Stimulated activated CD8-positive, alpha-beta memory T cell treated with anti-CD3 and anti-CD28 coated beads, Interleukin-15, amount 100 ng/mL, for 24 hours (primary cell): ENCODE measurements at places on chromosomes 4 and X.

DNA sequence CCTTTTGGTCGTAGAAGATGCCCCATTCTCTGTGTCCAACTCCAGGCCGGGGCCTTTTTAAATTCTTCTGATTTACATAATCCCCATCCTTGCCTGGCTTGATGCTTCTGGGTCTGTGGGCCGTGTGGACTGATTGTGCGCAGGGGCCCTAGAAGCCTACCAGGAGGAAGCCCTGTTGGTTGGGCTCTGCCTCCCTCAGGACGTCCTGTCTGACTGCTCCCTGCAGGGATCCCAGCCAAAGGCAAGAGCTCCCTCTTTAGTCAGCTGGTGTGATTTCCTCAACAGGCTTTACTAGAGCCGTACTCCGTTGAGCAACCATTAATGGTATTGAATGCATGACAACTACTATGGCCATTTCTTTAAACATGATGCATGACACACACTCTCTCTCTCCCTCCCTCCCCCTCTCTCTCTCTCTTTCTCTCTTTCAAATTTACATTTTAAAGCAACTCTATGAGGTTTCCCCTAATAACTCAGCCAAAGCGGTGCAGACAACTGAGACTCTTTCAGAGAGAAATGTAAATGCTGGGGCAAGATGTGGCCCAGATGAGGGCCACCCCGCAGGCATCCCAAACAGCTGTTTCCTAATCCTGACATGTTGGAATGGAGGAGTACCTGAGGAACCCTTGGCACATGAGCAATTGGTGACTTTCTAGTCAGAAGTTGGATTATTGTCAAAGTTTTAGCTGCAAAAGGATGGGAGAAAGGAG lies 117.3 kb downstream of the DRD5 start:
- no peak for DNase-seq

- no peak for DNase-seq
These were observed 53.4 kb downstream of the ZNF518B start for GRCh38 chr4:10403633-10404445.

DNA sequence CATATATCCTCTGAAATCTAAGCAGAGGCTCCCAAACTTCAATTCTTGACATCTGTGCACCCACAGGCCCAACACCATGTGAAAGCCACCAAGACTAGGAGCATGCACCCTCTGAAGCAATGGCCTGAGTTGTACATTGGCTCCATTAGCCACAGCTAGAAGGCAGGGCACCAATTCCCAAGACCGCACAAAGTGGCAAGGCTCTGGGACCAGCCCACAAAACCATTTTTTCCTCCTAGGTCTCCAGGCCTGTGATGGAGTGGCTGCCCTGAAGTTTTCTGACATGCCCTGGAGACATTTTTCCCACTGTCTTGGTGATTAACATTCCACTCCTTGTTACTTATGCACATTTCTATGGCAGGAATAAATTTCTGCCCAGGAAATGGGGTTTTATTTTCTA lies 232.2 kb upstream of the GRID2 start:
- DNase-seq, result no peak

GRCh38 chr4:100254237-100254636 lies 64.0 kb upstream of the DDIT4L start:
- DNase-seq, result no peak

DNA sequence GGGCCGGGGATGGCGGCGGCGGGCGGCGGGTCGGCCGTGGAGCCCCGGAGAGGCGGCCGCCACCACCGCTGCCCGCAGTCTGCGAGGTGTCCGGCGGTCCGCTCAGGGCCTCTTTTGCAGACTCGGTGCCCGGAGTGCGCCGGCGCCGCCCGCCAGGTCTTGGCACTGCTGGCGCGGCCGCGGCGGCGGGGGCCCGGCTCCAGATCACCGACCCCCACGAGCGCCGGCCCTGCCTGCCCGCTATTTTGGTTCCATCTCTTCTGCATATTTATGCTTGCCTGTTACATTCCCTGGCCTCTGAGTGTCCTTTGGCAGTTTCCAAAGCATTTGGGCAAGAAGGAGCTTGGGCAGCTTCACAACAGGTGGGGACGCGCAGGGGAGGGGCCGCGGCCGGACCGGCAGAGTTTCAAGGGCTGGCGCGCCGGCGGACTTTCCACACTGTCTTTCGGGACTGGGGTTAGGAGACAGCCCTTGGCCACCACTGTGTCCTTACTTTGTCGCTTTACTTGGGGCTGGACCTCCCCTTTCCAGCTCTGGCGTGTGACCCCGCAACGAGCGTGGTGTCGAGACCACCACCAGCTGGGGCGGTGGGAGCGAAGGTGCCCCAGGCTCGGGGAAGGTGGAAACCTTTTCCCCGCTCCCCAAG lies 668 bp upstream of the TAPT1 start:
- no peak for DNase-seq

GRCh38 chr4:17055788-17056187 lies 157.3 kb upstream of the LDB2 start:
- no peak for DNase-seq

GRCh38 chr4:98657531-98658286 lies 702 bp downstream of the TSPAN5 start:
- no peak for DNase-seq

DNA sequence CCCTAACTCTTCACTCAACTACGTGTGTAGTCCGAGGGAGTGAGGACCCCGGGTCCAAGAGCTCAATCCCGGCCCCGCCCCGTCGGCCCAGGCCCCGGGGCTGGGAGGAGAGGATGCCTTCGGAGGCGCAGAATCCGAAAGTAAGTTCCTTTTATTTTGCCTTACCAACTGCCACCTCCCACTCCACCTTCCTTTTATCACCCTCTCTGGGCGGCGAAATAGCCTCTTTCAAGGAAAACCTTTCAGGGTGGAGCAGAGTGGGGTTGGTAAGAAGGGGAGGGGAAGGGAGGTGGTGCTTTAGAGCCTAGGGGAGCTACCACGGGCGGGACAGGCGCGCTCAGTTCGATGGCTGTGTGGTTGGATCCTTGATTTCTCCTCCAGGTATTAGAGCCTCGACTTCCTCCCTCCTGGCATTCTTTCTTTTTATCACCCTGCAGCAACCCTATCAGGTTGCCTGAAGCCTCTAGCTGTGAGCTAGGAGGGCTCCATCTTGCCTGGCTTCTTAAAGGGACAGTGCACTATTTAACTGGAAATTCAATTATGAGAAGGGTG lies 191.2 kb downstream of the RRAGB start:
- DNase-seq, result no peak

DNA sequence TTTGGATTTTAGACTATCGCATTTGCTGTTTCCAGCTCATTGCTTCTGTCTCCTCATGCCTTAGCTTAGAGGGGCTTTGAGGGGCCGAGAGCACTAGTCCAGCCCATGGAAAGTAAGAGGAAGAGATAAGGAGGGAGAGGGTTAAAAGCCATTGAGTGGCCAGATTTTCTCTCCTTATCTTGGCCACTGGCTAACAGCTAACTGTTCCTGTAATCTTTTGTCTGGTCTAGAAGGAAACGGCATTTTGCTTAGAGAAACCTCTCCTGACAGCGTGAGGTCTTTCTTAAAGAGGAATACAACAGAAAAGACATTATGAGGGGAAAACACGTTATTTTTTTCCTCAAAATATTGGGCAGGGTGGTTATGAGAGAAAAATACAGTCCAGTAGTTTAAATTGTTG lies 7.9 kb downstream of the GPR101 start:
- no peak for DNase-seq

DNA sequence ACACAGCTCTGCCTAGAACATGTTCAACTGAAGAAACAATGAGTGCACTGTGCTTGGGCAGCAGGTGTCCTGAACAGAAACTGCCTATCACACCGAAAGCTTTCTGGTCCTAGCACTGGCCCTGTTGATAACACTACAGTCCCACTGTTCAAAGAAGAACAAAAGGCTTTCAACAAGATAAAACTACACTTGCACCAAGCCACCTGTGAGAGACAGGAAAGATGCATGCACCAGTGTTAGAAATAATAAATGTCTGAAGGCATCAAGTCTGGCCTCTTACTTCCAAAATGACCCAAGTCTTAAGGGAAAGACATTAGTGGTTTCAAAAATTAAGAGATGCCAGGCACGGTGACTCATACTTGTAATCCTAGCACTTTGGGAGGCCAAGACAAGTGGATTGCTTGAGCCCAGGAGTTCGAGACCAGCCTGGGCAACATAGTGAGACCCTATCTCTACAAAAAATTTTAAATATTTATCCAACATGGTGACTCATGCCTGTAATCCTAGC lies 68.7 kb downstream of the APBB2 start:
- no peak for DNase-seq

DNA sequence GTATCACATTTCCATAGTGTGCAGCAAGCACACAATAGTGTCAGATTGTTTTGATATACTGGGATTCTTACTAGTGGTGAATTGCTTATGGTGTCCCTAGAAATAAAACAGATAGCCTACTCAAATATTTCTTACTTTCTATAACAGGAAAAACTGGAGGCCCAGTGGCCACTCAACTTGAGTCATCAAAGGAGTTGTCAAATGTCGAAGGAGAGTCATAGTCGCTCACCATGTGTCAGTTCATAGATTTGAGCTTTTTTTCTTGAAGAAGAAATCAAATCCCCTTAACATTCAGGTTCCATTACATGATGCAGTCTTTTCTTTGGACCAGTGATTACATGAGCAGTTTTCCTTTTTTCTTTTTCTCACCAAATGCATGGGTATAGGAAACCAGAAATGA lies 1271.0 kb downstream of the RAPGEF2 start:
- DNase-seq, result no peak

GRCh38 chr4:41006141-41006540 lies 208.2 kb downstream of the APBB2 start:
- no peak for DNase-seq

- no peak for DNase-seq
These were observed 8.6 kb upstream of the KIAA0232 start for GRCh38 chr4:6773616-6774540.

DNA sequence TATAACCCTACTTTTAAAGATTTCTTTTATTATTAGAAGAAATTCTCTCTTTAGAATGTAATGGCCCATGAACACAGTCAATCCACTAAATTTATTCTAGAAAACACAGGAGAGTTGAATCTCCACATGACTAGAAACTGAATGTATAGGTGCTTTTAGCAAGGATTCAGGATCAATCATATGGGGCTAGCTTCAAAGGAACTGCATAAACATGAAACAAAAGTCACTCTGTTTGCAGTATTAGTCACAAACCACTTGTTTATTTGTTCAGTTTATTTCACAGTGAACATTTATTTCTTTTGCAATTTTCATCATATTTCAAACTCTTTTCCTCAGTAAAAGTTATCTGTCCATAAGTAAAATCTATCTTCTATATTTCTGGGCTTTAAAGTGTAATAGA lies 1604.6 kb downstream of the PCDH18 start:
- DNase-seq, result no peak

- no peak for DNase-seq
These were observed 307 bp downstream of the ATG4A start for GRCh38 chrX:108091878-108092291.

GRCh38 chr4:125200556-125200955 lies 114.2 kb upstream of the FAT4 start:
- DNase-seq, result no peak

GRCh38 chr4:169200361-169201030 lies 70.3 kb downstream of the SH3RF1 start:
- DNase-seq, result no peak

DNA sequence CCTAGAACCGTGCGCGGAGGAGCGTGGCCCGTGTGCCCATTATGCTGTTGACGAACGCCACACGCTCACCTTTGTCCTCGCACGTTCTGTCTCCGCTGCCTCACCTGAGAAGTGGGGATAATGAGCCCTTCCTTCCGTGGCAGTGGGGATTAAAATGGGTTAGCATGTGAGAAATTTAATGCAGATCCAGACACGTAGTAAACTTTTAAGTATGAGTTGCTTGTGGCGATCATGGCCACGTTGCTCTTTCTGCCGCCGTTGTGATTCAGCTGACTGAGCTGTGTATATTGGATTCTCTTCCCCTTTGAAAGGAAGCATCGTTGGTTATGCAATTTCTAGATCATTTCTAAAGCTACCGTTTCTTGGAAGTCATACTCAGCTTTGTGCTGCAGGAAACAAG lies 16.5 kb downstream of the TBC1D14 start:
- DNase-seq, result no peak

DNA sequence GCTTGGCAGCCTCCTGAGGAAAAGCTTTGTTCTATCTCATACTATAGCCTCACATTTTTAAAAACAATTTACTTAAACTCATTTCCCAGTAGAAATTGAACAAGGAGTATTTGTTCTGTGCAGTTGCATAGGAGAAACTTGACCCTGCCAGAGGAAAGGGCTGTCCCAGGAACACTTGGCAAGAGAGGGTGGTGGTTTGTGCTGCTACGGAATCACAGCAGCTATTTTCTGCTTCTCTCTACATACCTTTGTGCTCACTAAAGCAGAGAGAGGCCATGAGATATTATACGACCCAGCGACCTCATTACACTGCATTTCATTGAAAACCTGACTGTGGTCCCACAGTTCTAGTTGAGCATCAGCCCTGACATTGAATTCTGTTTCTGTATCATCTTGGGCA lies 83.1 kb upstream of the LANCL3 start:
- DNase-seq, result no peak

- no peak for DNase-seq
These were observed 49.8 kb downstream of the RAB33B start for GRCh38 chr4:139503622-139504166.

- no peak for DNase-seq
These were observed 399.6 kb upstream of the NDST3 start for GRCh38 chr4:117634716-117635115.

DNA sequence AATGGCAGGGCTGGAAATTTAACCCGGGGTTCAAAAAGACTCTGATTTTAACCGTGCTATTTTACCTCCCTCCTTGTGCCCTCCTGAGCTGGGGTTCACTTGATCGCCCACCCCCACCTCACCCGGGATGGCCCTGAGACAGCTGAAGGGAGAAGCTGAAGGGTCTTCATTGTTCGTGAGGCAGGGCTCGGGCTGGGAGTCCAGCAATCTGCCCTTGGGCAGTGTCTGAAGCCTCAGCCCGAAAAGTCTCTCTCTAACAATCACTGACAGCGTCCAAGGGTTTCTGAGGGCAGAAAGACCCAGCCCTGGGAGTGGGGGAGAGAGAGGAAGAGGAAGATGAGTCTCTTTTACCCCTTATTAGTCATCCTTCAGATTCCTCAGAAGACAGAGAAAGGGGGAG lies 39.4 kb upstream of the PHOX2B start:
- no peak for DNase-seq

GRCh38 chr4:138241281-138242075 lies 671 bp downstream of the SLC7A11 start:
- no peak for DNase-seq

DNA sequence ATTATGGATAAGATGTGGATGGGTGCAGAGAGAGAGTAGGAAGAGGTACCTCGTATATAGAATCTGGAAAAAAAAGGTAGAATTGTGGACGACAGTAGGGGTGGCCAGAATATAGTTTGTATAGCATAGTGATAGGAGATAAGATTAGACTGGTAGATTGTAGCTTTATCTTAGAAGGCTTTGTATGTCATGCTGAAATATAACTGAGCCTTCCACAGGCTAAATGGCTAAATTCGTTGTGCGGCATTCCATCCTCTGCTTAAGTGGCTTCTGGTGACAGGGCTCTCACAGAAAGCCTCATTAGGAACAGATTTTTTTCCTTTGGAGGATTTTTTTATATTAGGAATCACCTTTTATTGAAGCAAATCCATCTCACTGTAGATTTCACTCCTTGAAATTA lies 142.3 kb upstream of the BMPR1B start:
- DNase-seq, result no peak
